ENCODE measurements at places on chromosomes 6 and 20.

DNA sequence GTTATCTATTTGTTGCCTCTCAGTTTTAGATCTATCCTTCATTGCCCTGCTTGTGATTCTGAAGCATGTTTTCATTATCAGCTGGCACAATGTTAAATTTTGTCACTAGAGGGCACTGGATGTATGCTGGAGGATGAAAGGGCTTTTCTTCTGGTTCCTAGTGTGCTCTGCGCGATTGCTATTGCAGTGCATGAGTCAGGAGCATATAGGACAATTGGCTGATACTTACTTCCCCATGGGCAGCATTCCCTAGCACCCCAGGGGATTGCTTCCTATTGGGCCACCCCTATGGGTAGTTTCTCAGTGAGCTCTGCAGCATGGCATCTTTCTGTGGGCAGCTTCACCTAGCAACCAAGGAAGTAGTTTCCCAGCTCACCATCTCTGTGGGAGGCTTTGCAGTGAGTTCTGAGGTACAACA lies 280.3 kb upstream of the SYNCRIP start:
- H3K27me3 ChIP-seq = no peaks in the 10 kb centered on the region
- H3K4me3 ChIP-seq = no peak overlapping the region
- no peaks in the 10 kb centered on the region for H3K36me3 ChIP-seq
- DNase-seq = peak; percentile 56
- H3K27ac ChIP-seq = no peak overlapping the region

DNA sequence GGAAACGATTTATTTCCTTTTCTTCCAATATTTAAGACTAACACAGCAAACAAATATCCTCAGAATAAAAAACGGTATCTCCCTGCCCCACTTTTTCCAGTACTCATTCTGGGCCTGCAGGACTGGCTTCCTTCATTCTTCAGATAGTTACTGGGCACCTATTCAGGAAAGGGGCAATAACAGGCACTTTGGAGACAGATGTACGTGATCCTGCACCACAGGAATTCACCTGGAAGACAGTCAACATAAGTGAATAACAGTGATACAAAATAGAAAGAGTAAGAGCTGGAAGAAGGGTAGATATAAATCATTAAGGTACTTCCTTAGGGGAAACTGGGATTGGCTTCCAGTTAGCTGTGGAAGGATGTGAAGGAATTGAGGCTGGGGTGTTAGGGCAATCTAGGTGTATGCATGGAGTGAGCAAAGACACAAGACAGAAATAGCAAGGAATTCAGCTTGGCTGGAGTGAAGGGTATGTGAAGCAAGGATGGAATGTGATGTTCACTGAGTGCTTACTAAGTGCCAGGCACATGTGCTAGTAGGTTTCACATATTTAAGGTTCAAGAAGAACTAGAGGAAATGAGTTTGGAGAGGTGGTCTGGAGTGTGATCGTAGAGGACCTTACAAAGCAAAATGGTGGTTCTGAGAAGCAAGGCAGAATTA lies 49.3 kb upstream of the FAM83C start:
- H3K27ac ChIP-seq = no peak overlapping the region
- H3K4me3 ChIP-seq = no peak overlapping the region
- H3K27me3 ChIP-seq = no peaks in the 10 kb centered on the region
- peaks cover 5% of the 10 kb centered on the region for H3K4me1 ChIP-seq

DNA sequence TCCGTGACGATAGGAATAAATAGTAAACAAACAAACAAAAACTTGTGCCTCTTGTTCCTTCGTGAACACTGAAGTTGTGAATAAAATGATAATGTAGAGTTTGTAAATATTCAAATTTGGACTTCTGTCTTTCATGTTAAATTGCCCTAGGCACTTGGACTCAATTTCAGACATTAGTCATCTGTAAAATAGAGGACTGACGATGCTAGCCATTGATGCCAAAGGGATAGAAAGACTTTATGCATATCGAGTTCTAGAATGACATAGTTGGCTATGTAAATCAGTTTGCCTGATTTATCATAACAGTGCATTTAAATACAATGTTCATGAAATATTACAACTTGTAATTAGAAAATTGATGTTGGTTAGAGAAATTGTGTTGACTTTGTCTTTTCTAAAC lies 45.9 kb upstream of the FLRT3 start:
- H3K4me3 ChIP-seq = no peak overlapping the region
- H3K4me1 ChIP-seq = no peaks in the 10 kb centered on the region
- H3K27me3 ChIP-seq = no peaks in the 10 kb centered on the region
- no peak overlapping the region for H3K27ac ChIP-seq
- no peaks in the 10 kb centered on the region for H3K36me3 ChIP-seq

DNA sequence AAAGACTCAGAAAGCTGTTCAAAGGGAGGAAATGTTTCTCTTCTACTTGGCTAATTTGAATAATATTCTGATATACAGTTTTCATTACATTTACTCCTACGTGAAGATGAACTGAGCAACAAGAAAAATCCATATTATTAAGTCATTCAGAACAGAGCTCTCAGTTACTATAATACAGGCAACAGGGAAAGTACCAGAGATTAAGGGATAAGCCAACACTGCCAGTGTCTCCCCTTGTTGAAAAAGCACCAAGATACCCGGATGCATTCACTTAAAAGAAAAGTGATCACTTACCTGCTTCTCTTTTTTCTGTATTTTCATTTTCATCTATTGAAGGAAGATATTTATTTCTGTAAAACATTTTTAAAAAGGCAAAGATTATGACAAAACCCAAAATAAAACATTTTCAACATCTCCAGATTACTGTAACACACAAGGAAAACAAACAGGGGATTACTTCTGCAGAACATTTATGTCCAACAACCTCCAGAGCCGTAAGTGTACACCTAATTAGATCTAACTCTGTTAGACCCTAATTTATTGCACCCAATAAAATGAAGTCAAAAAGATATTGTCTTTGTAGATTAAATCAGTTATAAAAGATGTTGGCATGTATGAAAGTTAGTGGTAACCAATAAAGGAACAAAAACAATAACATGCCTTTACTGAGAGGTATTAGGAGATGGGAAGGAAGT lies 67.0 kb downstream of the CHD6 start:
- no peaks in the 10 kb centered on the region for H3K4me1 ChIP-seq
- no peak overlapping the region for H3K4me3 ChIP-seq
- no peaks in the 10 kb centered on the region for H3K36me3 ChIP-seq

GRCh38 chr6:107576852-107577251 lies 86.9 kb downstream of the SOBP start:
- no peaks in the 10 kb centered on the region for H3K4me1 ChIP-seq
- no peaks in the 10 kb centered on the region for H3K36me3 ChIP-seq
- H3K27me3 ChIP-seq = no peaks in the 10 kb centered on the region
- no peak overlapping the region for H3K4me3 ChIP-seq

DNA sequence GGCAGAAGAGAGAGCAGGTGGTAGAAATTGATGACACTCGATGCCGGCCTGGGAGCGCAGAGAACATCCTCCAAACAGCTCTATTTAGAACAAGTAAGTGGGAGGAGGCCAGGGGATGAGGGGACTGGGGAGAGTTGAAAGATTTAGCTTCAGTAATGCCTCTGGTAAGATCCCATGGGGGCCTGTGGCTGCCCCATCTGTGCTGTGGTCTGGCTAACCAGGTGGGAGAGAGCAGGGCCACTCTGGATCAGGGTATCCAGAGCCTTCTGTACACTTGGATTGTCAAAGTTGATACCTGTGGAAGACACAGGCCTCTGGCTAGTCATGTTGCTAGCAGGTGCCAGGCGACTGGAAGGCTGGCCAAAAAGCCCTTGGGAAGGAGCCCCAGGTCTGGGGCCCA lies 27.6 kb downstream of the NCOA5 start:
- H3K4me1 ChIP-seq = peaks cover 32% of the 10 kb centered on the region
- no peak overlapping the region for H3K4me3 ChIP-seq
- no peak overlapping the region for H3K27ac ChIP-seq

DNA sequence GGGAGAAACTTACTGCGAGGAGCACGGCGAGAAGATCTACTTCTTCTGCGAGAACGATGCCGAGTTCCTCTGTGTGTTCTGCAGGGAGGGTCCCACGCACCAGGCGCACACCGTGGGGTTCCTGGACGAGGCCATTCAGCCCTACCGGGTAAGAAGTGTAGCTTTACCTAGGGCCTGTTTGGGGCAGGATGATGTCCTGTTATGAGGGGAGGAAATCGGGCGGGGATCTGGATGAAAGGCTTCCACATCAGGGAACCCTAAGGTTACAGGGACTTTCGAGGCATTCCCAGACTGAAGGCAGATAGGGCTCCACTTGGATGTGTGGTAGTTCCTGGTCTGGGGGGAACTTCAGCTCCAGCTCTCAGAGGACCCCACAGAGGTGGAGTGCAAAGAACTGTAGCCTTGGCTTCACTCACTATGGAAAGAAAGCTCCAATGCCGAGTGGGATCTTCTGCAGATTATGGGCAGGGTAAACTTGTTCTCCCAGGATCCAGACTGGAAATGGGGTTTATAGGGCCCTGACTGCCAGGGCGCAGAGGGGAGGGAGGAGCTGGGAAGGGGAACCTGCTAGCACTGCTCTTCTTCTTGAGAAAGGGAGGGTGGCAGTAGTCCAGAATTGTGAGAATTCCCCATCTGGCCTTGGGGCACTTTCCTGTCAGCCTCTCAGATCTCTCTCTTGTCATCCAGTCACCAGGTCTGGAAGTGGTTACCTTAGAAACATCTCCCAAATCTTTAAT lies 740 bp downstream of the TRIM15 start:
- no peak overlapping the region for H3K27ac ChIP-seq
- no peaks in the 10 kb centered on the region for H3K36me3 ChIP-seq
- no peaks in the 10 kb centered on the region for H3K4me1 ChIP-seq
- DNase-seq = no peak

GRCh38 chr6:119760046-119760445 lies 410.5 kb upstream of the MAN1A1 start:
- H3K36me3 ChIP-seq = no peaks in the 10 kb centered on the region
- H3K4me3 ChIP-seq = no peak overlapping the region
- no peak overlapping the region for H3K27ac ChIP-seq
- no peak for DNase-seq
- no peaks in the 10 kb centered on the region for H3K4me1 ChIP-seq

DNA sequence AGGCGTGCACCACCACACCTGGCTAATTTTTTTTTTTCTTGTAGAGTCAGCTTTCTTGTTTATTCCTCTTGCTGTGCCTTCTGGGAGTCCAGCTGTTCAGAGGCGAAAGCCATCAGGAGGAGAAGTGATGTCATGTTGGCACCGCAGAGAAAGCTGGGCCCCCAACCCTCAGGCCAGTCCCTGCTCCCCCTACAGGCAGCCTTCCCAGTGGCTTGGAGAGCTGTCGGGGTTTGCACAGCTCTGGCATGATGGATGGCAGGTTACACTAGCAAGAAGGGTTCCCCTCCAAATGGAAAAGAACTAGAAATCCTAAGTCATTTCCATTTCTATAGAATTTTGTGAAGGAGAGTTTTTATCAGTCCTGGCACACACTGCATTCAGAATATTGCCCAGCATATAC lies 72.6 kb downstream of the C6orf52 start:
- DNase-seq = no peak
- H3K36me3 ChIP-seq = no peaks in the 10 kb centered on the region
- no peaks in the 10 kb centered on the region for H3K27me3 ChIP-seq
- no peaks in the 10 kb centered on the region for H3K4me1 ChIP-seq
- no peak overlapping the region for H3K4me3 ChIP-seq

DNA sequence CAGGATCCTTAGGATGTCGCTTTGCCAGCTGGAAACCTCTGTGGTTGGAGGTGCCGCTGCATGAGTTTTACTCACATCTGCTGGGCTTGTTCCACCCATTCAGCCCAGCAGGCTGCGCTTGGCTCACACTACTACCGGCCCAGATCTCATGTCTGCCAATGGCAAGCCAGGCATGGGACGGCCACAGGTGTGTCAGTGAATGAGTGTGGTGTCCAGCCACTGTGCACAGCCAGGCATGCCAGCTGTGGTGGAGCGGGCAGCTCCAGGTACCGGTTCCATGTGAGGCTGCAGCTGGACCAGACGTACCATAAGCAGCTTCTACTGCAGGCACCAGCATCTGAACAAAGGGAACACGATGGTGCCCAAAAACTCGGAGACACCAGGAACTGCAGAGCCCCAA lies 33.1 kb upstream of the ASF1A start:
- H3K4me1 ChIP-seq = peaks cover 8% of the 10 kb centered on the region
- no peak overlapping the region for H3K27ac ChIP-seq
- no peaks in the 10 kb centered on the region for H3K36me3 ChIP-seq
- DNase-seq = peak; percentile 70
- H3K27me3 ChIP-seq = no peaks in the 10 kb centered on the region
- no peak overlapping the region for H3K4me3 ChIP-seq

- peaks cover 41% of the 10 kb centered on the region for H3K4me1 ChIP-seq
- no peak overlapping the region for H3K4me3 ChIP-seq
- no peaks in the 10 kb centered on the region for H3K36me3 ChIP-seq
- no peak for DNase-seq
- H3K27ac ChIP-seq = no peak overlapping the region
These were observed 27.4 kb downstream of the PMEPA1 start for GRCh38 chr20:57682184-57683101.

- H3K27ac ChIP-seq = no peak overlapping the region
- no peak for DNase-seq
- no peaks in the 10 kb centered on the region for H3K4me1 ChIP-seq
- no peaks in the 10 kb centered on the region for H3K36me3 ChIP-seq
These were observed 139.0 kb downstream of the MAP3K4 start for GRCh38 chr6:161130541-161130940.

DNA sequence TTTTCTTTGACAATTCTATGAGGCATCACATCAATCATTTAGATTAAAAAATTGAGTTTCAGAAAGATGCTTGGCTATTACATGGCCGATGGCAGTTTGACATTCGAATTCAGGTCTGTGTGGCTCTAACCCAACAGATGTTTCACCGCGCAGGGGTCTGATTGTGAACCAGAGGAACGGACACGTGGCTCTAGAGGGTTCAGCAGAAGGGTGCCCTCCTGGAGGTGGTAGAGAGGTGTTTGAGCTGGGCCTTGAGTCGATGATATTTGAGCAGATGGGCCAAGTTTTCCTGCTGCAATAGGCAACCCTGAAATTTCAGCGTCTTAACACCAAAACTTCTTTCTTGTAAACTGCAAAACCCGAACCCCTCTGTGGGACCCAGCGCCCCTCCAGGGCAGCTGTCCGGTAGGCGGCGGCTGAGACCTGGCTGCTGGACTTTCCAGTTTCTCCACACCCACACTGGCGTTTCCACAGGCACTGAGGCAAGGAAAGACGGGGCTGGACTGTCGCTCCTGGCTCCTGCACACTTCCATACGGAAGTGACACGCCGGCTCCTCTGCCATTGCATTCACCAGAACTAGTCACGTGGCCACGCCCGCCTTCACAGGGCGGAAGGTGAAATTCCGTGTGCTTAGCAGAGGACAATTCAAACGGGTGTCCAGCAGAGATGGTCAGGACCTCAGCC lies 11.3 kb upstream of the AFDN start:
- no peaks in the 10 kb centered on the region for H3K36me3 ChIP-seq
- no peak for DNase-seq
- no peaks in the 10 kb centered on the region for H3K4me1 ChIP-seq
- no peaks in the 10 kb centered on the region for H3K27me3 ChIP-seq
- H3K4me3 ChIP-seq = no peak overlapping the region
- H3K27ac ChIP-seq = no peak overlapping the region

DNA sequence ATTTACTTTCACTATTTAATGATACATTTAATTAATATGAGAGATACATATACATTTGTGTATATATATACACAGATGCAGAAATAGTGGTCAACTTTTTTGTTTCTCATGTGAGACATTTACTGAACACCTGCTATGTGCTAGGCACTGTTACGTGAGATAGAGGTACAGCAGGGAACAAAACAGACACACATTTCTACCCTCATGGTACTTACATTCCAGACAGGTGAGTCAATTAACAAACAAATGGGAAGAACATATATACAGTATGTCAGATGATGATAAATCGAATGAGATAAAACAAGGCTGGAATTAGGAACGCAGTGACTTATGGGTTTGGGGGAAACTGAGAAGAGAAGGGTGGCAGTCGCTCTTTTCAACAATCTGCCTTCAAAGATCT lies 5.1 kb downstream of the TFB1M start:
- no peaks in the 10 kb centered on the region for H3K27me3 ChIP-seq
- DNase-seq = no peak
- H3K4me1 ChIP-seq = peaks cover 11% of the 10 kb centered on the region
- peaks cover 3% of the 10 kb centered on the region for H3K36me3 ChIP-seq
- H3K27ac ChIP-seq = no peak overlapping the region

All from body of pancreas (tissue), 4 donors.